ENCODE measurements at places on chromosomes 12 and 14.
A peak's percentile ranks its signal among the peaks of the same experiment; 100 is the strongest.

- DNase-seq: no peak
Measured at GRCh38 chr12:89706986-89707702, 1.5 kb downstream of the ATP2B1 start.

DNA sequence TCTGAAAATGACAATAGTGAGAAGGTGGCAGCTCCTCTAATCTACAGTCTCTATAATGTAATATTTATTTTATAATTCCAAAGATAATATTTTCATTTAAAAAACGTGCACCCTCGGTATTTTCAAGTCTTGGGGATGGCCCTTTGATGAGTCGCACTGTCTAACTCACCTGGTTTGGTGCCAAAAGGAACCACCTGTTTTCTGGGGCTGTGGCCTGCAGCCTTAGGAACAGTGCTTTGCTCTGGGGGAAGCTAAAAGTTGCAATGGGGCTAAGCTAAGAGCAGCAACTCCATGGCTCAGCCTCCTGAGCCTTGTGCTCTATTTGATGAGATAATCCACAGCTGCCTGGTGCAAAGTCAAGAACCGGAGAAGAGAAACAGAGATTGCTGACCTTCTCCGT, 6.4 kb upstream of the ENDOU start:
- no peak for DNase-seq

DNA sequence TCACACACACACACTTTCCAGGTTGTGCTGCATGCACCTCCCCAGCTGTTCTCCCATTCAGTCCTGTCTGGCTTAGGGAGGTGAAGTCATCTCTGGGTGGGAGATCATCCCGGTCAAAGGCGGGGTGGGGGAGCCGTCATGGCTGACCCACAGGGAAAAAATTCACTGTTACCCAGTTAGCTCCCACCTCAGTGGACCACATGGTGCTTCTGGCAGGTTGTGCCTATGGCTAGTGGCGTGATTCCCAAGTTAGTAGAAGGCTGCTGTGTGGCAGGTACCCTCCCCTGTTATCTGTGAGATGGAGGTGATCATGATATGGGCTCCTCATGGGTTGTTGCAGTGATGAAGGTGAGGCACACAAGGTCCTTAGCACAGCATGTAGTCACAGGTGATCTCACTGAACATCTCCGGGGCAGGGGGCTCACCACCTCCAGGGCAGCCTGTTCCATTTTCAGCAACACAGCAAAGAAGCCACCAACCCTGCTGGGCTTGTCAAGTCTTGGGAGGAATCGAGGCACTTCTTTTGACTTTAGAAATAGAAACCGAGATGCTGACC, 154.9 kb upstream of the CCND2 start:
- peak; percentile 79 for DNase-seq

- no peak for DNase-seq
Measured at GRCh38 chr12:24770334-24770733, 178.6 kb downstream of the BCAT1 start.

- no peak for DNase-seq
Measured at GRCh38 chr12:49624921-49625577, 1.7 kb downstream of the PRPF40B start.

GRCh38 chr12:94284046-94284445, 135.7 kb downstream of the PLXNC1 start:
- DNase-seq: no peak

DNA sequence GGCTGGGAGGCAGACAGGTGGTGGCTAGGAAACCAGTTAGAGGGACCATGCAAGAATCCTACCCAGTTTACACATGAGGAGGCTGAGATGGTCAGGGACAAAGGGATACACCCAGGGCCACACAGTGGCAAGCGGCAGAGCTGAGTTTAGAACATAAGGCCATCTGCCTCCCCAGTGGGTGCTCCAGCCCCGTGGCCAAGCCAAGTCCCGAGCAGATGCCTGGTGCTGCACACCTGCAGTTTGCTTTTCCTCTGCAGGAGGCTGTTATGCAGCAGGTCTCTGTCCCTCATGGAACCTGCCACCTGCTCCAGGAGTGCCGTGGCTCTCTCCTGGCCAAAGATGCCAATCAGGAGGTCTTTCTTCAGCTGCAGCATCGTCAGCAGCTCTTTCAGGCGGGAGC, 70.8 kb downstream of the SYNE3 start:
- no peak for DNase-seq

- no peak for DNase-seq
Measured at GRCh38 chr12:106031761-106032622, 106.8 kb downstream of the NUAK1 start.
